ENCODE measurements at places on chromosomes 4 and X. TPM values are rescaled to one million over a fixed set of nuclear protein-coding genes. Genes with fewer than 3 reads are reported as not detected.

GRCh38 chrX:1661048-1661921 lies 46.4 kb downstream of the ASMT start:
- H3K27me3 ChIP-seq, result no peaks in the 10 kb centered on the region
- H3K4me1 ChIP-seq, result peaks cover 11% of the 10 kb centered on the region
- DNase-seq, result no peak
- peak overlapping the region; percentile 65 for H3K27ac ChIP-seq

- no peaks in the 10 kb centered on the region for H3K27me3 ChIP-seq
- H3K27ac ChIP-seq, result no peak overlapping the region
- no peaks in the 10 kb centered on the region for H3K36me3 ChIP-seq
- H3K4me3 ChIP-seq, result no peak overlapping the region
These were observed 109.0 kb upstream of the AADAT start for GRCh38 chr4:170198747-170199146.

- H3K4me1 ChIP-seq, result peaks cover 42% of the 10 kb centered on the region
- DNase-seq, result no peak
- H3K27ac ChIP-seq, result no peak overlapping the region
- no peaks in the 10 kb centered on the region for H3K36me3 ChIP-seq
- no peaks in the 10 kb centered on the region for H3K27me3 ChIP-seq
These were observed 7.7 kb upstream of the GABRE start for GRCh38 chrX:151982222-151982621.

DNA sequence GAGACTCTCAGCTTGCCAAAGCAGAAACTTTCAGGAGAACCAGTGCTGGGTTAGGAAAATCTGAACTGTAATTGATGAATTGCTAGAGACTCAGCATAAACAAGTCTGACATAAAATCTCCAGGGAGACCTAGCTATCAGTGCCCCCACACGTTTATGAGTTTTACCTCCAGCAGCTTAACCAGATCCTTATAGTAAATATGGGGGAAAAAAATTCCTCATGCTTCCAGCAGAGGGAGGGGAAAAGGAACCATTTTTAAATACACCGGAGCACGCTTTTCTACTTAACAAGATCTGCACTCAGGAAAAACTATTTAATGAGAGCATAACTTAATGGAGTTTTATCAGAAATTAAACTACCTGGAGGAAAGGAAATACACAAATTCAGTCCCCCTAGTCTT lies 1040.7 kb upstream of the INTU start:
- no peaks in the 10 kb centered on the region for H3K36me3 ChIP-seq
- H3K4me3 ChIP-seq, result no peak overlapping the region
- no peak for DNase-seq
- H3K27me3 ChIP-seq, result no peaks in the 10 kb centered on the region
- H3K27ac ChIP-seq, result no peak overlapping the region

- peaks cover 49% of the 10 kb centered on the region for H3K4me1 ChIP-seq
- H3K36me3 ChIP-seq, result no peaks in the 10 kb centered on the region
- H3K27ac ChIP-seq, result peak overlapping the region; percentile 95
- DNase-seq, result no peak
These were observed 11.1 kb upstream of the TMEM156 start for GRCh38 chr4:39043058-39043860.

- no peak for DNase-seq
- H3K4me1 ChIP-seq, result no peaks in the 10 kb centered on the region
- no peak overlapping the region for H3K27ac ChIP-seq
- no peaks in the 10 kb centered on the region for H3K36me3 ChIP-seq
- peaks cover 10% of the 10 kb centered on the region for H3K27me3 ChIP-seq
- H3K4me3 ChIP-seq, result no peak overlapping the region
These were observed 104.6 kb downstream of the DTHD1 start for GRCh38 chr4:36385951-36386571.

GRCh38 chr4:152785639-152786615 lies 6.2 kb downstream of the ARFIP1 start:
- H3K4me1 ChIP-seq, result peaks cover 34% of the 10 kb centered on the region
- H3K27ac ChIP-seq, result no peak overlapping the region
- no peaks in the 10 kb centered on the region for H3K36me3 ChIP-seq
- no peak for DNase-seq
- no peak overlapping the region for H3K4me3 ChIP-seq

DNA sequence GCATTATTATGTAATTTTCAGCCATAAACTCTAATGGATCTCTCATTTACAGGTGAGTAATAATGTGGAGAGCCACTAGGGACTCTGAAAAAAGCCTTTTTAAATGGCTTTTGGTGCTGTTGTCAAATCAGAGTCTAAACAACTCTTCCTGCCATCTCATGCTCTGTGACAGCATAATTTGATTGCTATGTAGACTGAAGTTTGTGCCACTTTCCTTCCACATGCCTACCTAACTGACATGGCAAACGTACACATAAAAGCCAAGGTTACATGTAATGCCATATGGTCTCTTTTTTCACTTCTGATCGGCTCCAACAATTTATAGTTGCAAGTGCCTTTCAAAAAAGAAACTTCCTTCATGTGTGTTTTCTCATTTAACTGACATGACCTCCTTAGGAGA lies 94.3 kb downstream of the SH2D1A start:
- no peaks in the 10 kb centered on the region for H3K36me3 ChIP-seq
- H3K27me3 ChIP-seq, result no peaks in the 10 kb centered on the region
- no peak overlapping the region for H3K27ac ChIP-seq

GRCh38 chr4:69894186-69894585 lies 34.2 kb upstream of the SULT1E1 start:
- H3K4me1 ChIP-seq, result no peaks in the 10 kb centered on the region
- no peak for DNase-seq
- no peaks in the 10 kb centered on the region for H3K27me3 ChIP-seq
- no peak overlapping the region for H3K4me3 ChIP-seq

DNA sequence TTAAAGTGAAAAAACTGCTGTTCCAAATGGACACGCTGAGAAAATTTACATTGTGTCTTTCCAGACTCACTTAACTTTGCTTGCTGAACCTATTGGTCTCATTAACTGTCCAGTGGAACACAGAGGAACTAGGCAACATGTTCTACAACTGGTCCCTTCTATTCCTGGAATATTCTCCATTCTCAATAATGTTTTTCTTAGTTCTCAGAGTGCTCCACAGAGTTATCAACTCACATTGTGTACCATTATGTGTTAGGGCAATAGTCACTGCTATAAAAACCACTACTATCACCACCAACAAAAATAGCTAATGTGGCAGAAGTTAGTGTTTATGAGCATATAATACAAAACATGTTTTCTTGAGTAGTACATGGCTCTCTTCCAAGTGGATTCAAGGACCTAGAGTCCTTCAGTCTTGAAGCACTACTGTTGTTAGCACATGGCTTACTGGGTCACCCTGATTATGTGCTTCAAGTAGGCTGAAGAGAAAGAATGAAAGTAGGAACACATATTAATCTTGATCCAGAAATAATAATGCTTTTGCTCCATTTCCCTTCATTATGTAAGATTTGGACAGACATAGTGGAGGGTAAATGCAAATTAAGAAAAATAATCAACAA lies 865.3 kb upstream of the HS3ST1 start:
- no peak overlapping the region for H3K4me3 ChIP-seq
- no peak overlapping the region for H3K27ac ChIP-seq
- no peaks in the 10 kb centered on the region for H3K27me3 ChIP-seq
- no peaks in the 10 kb centered on the region for H3K4me1 ChIP-seq
- DNase-seq, result no peak

- no peak for DNase-seq
- H3K36me3 ChIP-seq, result no peaks in the 10 kb centered on the region
- no peak overlapping the region for H3K27ac ChIP-seq
- no peaks in the 10 kb centered on the region for H3K27me3 ChIP-seq
- no peaks in the 10 kb centered on the region for H3K4me1 ChIP-seq
These were observed 184.3 kb downstream of the HS6ST2 start for GRCh38 chrX:132774010-132774714.

DNA sequence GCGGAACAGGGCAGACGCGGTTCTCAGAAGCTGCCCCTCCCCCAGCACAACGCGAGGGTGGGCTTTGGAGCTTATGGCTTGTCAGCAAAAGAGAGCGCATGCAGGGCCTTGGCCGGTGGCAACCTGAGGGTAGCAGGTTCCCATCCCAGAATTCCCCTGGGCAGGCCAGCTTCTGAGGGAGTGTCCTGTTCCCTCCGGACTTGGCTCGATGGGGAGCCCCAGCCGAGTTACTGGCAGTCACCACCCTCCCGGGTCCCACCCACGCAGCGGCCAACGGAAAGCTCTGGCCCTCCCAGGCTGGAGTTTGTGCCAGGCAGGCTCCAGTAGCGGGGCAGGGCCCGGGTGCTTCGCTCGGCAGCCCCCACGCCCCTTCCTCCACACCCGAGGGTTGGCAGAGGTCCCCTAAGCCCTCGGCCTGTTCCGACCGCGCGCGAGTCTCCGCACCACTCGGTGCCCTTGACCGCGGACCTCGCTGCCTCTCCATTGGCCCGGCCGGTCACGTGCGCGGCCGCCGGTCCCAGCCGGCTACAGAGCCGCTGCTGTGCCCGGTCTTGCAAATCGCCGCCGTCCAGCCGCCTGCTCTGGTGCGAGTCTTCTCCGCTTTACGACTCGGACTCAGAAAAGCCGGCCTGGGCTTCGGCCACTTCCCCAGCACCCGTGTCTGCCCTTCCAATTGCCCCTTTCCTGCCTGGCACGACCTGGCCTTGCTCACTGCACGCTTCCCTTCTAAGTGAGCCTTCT lies 20.9 kb upstream of the MTM1 start:
- peak overlapping the region; percentile 88 for H3K27ac ChIP-seq
- no peaks in the 10 kb centered on the region for H3K36me3 ChIP-seq
- no peaks in the 10 kb centered on the region for H3K4me1 ChIP-seq
- H3K27me3 ChIP-seq, result no peaks in the 10 kb centered on the region

DNA sequence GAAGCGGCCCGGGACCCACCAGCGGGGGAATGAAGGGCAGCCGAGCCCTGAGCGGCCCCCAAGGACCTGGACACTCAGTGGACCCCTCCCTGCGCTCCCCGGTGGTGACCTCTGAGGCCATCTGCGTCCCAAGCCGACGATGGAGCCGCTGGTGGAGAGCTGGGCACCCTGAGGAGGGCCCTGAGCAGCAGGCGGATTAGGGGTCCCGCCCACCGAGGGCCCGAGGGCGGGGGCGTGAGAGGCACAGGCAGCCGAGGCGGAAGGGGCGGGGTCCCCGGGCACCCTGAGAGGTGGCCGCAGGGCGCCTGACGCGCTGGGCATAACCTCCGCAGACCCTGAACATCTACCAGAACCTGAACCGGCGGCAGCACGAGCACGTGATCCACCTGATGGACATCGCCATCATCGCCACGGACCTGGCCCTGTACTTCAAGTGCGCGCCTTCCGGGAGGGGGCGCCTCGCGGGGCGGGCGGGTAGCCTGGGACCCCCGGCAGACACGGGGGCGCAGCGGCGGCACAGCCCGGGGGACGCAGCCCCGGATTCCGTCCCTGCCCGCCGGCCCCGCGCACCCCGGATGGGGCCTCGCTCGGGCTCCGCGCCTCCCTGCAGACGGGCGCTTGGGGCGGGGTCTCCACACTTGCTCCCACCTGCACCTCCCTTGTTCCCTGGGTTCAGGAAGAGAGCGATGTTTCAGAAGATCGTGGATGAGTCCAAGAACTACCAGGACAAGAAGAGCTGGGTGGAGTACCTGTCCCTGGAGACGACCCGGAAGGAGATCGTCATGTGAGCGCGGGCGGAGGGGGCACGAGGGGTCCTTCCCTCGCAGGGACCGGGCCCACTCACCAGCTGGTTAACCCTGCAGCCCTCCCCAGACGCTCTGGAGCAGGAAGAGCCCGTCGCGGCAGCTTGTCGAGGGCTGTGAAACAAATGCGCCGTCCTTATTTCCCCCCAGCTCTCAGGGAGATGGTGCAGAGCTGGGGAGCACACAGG lies 10.3 kb downstream of the ATP5ME start:
- peak; percentile 59 for DNase-seq
- H3K36me3 ChIP-seq, result no peaks in the 10 kb centered on the region
- peak overlapping the region; percentile 18 for H3K27ac ChIP-seq
- peak overlapping the region; percentile 79 for H3K4me3 ChIP-seq
- peaks cover 4% of the 10 kb centered on the region for H3K27me3 ChIP-seq
- peaks cover 6% of the 10 kb centered on the region for H3K4me1 ChIP-seq

GRCh38 chr4:155929833-155930232 lies 23.8 kb downstream of the CTSO start:
- no peak overlapping the region for H3K27ac ChIP-seq
- H3K4me3 ChIP-seq, result no peak overlapping the region
- H3K27me3 ChIP-seq, result no peaks in the 10 kb centered on the region
- H3K4me1 ChIP-seq, result no peaks in the 10 kb centered on the region

GRCh38 chr4:105453550-105454205 lies 20.2 kb downstream of the PPA2 start:
- H3K27ac ChIP-seq, result no peak overlapping the region
- H3K36me3 ChIP-seq, result peaks cover 39% of the 10 kb centered on the region
- H3K27me3 ChIP-seq, result no peaks in the 10 kb centered on the region
- DNase-seq, result no peak
- no peak overlapping the region for H3K4me3 ChIP-seq

GRCh38 chr4:41532882-41533281 lies 5.1 kb upstream of the LIMCH1 start:
- peak overlapping the region; percentile 27 for H3K27ac ChIP-seq
- peaks cover 71% of the 10 kb centered on the region for H3K4me1 ChIP-seq
- no peak overlapping the region for H3K4me3 ChIP-seq
- DNase-seq, result no peak
- no peaks in the 10 kb centered on the region for H3K27me3 ChIP-seq

DNA sequence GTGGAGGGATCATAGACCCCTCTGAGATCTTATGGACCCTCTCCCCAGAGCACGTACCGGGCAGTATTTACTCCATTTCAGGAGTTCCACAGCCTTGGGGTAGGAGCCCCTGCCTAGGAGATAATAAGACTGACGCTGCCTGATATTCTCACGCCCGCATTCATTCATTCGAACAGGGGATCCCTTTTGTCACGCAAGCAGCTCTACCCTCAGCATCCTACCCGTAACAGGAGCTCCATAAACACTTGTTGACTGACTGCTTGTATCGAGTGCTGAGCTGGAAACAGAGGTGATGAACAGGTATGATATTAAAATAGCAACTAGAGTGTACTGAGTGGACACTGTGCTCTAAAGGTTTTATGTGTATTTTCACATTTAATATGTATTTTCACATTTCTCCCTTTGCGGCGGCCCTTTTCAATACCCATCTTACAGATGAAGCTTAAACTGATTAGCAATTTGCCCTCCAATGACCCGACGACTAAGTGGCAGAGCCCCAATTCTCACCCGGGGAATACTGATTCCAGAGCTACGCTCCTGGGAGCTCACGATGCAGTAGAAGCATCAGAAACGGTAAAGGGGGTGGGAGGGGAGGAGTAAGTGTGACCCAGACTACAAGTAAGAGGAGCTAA lies 888 bp downstream of the RAB28 start:
- DNase-seq, result no peak
- H3K27ac ChIP-seq, result peak overlapping the region; percentile 97
- no peaks in the 10 kb centered on the region for H3K27me3 ChIP-seq
- peak overlapping the region; percentile 77 for H3K4me3 ChIP-seq

ADH7 gene
- total RNA-seq, result not detected

LEF1 gene
- total RNA-seq, result 1.1 TPM

DAPP1 gene
- 1.0 TPM for total RNA-seq

NAT8L gene
- total RNA-seq, result 0.26 TPM

MCF2 gene
- total RNA-seq, result 1.3 TPM
